ENCODE measurements at places on chromosomes 2 and 18. TPM values are rescaled to one million over a fixed set of nuclear protein-coding genes. Genes with fewer than 3 reads are reported as not detected.

The C2orf49 gene
- total RNA-seq: 16.5 TPM

The SCG2 gene
- total RNA-seq: not detected

The RAB3GAP1 gene
- 74.9 TPM for total RNA-seq

The CLEC4F gene
- total RNA-seq: not detected

The SERPINB12 gene
- total RNA-seq: not detected

GRCh38 chr18:75116809-75117208, 92.1 kb downstream of the PTGR3 start:
- DNase-seq: no peak

GRCh38 chr2:6845903-6846302, 19.8 kb downstream of the CMPK2 start:
- DNase-seq: no peak

DNA sequence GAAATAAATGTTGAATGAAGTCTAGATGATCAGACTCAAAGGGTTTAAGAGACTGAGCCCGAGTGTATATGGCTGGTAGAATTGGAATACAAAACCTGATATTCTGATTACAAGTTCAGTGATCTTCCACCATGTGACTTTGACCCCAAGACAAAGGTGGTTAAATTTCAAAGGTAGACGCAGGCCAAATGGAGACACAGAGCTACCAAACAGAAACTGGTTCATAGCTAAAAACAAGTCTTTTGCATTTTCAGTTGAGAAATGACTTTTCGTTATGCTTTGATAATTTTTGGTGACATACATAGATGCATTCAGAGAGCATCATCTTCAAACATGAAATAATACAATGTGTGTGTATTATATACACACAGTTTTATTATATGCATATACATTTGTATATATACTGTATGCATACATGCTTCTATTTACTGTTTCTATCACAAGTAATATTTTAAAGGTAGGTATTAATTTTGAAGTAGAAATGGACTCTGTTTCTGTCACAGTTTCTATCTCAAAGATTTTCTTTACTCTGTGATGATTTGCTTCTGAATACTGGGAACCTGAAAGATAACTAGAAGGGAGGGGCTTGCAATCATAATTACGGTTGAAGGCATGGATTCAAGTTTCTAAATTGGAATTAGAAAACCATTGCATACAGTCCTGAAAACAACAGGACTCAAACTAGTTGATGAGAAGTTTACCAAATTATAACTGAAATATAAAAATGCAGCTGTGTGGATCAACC, 142.3 kb downstream of the ABCA12 start:
- no peak for DNase-seq

DNA sequence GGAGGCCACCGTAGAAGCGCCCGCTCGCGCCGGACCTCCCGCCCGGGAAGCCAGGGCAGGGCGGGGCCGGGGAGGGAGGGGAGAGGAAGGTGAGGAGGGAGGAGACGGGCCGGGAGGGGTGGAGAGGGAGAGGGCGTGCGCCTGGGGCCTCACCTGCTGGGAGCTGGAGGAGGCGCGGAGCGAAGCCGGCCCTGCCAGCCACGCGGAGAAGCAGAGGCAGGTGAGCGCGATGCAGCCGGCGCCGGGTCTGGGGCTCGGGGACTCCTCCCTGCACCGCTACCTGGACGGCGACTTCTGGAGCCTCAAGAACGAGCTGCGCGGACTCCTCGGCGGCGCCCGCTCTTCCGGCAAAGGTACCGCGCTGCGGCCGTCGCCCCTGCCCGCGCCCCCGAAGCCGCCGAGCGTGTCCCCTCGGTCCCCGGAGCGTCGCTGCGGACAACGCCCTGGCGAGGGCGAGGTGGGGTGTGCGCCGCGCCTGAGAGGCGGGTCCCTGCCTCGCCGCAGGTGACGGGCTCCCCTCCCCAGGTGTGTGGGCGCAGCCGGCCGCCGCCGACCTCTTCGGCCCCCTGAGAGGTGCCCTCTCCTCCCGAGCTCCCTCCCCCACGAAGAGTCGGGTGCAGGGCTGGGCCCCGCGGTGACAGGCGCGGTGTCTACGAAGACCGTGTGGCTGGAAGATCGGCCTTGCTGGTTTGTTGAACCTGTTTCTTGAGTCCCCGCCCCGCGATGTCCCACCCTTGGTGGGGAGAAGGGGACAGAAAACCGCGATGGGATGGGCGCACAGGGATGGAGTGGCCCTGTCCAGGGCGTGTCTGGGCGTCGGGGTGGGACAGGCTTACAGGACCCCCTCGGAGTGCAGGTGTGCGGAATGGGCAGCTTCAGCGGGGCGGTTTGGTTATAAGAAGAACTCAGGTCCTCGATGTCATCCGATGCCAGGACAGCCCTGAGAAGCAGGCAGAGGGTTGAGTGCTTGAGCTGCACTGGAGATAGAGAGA, at the start of gene ACOXL:
Gene ACOXL, plus strand, starts transcription at position 152 of the 992 bp plus-strand sequence. CDS start 35,817 bp downstream, outside the sequence.
- DNase-seq: peak; percentile 26

DNA sequence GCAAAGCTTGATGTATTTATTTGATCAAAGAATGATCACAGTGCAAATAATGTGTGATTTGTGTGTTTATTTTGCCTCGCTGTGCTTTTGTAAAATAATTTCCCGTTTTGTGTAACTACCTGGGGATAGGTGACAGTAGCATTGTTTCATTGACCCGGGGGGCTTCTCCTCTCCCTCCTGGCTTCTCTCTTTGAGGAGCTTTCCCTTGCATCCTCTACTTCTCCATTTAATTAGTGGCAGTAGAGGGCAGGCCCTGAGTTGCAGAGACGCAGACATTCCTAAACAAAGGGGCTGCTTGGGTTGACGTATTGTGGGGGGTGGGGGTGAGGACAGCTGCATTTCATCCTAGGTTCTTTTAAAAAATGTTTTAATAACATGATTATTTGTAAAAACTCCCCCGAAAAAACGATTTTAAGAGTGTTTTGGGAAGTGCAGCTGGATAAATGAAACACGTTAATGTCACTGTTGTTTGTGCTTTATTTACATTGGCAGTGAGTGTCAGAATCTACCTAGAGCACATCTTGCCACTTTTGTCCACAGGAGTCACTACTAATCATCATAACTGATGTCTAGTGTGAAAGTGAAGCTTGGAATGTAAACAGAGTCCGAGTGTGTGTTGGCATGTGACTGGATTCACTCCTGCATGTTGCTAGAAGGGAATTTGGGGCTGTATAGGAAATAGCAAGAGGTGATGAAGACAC, 2.2 kb downstream of the NEDD4L start:
- no peak for DNase-seq

DNA sequence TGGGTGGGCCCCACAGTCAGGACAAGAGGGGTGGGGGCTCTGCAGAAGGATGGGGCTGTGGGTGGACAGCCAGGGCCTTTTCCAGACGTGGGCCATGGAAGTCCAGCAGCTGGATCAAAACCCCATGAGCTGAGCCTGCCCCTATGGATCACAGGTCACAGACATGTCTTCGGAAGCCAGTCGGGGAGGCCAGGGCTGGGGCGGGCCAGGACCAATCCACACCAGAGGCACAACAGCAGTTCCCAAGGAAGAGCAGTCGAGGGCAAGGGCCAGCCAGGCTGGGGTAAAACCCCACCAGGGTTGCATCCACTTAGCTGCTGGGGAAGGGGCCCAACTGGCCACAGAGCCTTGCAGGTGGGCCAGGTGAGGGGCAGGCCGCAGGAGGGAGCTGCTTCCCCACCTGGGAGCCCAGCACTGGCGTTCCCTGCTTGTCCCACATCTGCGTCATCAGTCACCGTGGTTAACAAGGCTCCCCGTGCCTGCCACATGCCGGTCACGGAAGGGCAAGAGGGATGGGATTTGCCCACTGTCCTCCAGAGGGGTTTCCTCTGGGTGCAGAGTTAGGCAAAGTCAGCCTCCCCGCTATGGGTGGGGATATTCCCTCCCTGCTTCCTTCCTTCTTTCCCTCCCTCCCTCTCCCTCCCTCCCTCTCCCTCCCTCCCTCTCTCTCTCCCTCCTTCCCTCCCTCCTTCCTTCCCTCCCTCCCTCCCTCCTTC, 46.4 kb upstream of the ODC1 start:
- no peak for DNase-seq

GRCh38 chr2:238290715-238291549, 2.5 kb upstream of the PER2 start:
- peak; percentile 8 for DNase-seq

DNA sequence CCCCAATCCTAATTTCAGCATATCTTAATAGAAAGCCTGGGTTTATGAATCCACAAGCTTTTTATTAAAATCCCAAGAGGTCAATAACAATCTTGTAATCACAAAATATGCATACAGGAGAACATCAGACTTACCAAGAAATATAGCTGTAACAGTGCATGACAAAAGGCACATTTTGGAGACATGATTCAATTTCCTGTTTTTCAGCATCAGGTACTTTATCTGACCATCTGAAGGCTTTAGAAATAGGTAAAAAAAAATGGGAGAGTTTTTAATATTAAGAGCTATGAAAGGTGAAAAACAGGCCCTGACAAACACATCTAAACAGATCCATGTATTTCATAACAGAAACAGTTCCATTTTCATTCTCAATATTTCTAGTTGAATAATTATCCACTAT, 89.9 kb upstream of the EFEMP1 start:
- no peak for DNase-seq

GRCh38 chr18:13131283-13131682, 87.3 kb upstream of the LDLRAD4 start:
- no peak for DNase-seq

DNA sequence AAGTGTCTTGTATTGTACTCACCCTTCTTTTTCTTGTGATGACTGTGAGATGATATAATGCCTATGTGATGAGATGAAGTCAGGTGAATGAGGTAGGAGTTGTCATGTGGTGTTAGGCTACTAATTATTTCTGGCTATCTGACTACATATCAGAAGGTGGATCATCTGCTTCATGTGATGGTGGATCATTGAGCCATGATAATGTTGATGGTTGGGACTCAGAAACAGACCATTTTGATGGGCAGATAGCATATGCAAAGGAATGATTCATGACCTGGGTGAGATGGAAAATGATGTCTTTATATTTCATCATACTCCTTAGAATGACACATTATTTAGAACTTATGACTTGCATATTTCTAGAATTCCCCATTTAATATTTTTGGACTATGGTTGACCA, 19.5 kb downstream of the ANKRD30B start:
- no peak for DNase-seq

GRCh38 chr2:112692918-112693317, 27.9 kb upstream of the NT5DC4 start:
- peak; percentile 76 for DNase-seq

- DNase-seq: no peak
These were observed 16.4 kb upstream of the RTTN start for GRCh38 chr18:70221915-70222278.

DNA sequence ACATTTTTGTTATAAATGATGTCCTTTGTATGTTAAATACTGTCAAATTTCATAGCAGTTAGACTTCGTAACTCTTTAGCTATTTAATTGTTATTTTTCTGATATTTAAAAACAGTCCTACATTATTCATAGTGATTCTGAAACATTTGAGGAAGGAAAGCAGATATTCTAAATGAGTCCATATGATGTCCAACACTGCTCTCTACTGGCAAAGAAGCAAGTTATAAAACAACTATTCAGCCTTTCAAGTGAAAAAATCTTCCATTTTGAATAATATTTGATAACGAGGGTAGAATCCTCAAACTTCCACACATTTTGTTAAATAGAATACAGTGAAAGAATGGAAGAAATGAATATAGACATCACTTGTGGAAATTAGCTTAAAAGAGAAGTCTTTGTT, 220.8 kb downstream of the GULP1 start:
- DNase-seq: peak; percentile 25

DNA sequence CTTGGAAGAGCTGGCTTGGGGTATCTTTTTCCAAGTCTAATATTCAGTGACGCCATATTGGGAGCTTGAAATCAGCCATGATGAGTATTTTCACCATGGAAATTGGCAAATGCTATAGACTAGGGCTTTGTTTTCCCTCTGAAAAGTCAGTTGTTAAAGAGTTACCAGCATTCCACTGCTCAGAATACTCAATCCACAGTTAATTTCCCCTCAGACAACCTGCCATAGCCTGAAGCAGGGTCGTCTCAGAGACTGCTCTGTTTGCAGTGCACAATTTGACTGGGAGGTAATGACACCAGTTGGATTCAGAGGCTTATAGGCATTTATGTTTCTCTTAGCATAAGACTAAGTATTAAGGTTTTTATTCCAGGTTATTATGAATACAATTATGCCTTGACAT, 35.5 kb upstream of the TMEM200C start:
- no peak for DNase-seq

DNA sequence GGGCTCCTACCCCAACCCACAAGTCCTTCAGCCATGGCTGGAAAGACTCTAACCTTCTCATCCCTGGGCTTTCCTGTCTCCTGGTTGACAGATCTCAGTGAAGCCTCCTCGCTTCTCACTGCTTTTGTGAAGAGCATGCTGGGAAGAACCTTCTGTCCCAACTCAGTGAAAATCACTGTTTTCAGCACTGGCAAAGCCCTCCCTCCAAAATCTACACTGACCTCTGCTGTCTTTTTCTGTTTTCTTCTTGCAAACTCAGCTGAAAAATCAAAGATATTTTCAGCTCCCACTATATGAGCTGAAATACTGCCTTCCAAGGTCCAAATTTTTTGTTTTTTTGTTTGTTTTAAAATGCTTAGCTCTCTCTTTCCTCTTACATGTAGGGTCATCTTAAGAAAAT, 266.3 kb upstream of the AGAP1 start:
- DNase-seq: no peak

DNA sequence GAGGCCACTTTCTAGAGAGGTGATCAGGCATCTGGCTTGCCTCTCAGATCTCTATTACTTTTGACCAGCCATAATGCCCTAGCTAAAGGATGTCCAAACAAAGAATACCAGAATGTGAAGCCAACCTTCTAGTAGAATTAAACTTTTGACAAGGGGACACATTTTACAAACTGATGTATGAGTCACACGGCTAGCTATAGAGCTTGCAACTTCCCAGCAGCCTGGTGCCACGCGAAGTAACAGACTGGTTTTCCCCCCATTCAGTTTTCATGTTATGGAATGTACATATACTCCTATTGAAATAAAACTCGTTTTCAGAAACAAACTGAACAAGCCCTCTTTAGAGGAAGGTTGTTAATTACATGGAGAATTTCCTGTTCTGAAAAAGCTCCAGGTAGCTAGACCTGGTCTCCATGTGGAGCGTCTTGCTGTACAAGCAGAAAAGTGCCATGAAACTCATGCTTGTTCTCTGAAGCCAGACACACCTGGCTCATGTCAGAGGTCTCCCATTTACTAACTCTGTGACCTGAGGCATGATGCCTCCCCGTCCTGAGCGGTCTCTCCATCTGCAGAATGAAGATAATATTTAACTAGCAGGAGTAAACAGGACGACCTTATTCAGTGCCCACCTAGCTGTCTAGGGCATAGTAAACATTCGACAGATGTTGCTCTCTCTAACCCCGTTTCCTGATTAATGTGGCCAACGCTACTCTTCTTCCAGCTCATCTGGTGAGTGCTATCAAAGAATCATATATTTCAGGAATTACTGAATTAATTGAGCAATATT, 81.5 kb upstream of the MAP3K20 start:
- no peak for DNase-seq

Measured in mammary epithelial cell (primary cell).